CD4-positive, alpha-beta T cell treated with Interleukin-15 for 4 hours (primary cell): ENCODE measurements at places on chromosomes 12 and 14.
A peak's percentile ranks its signal among the peaks of the same experiment; 100 is the strongest.

- no peak for DNase-seq
These were observed 367.0 kb upstream of the ATP2B1 start for GRCh38 chr12:90075685-90076084.

GRCh38 chr12:25940886-25941285 lies 17.6 kb upstream of the RASSF8 start:
- DNase-seq = no peak

DNA sequence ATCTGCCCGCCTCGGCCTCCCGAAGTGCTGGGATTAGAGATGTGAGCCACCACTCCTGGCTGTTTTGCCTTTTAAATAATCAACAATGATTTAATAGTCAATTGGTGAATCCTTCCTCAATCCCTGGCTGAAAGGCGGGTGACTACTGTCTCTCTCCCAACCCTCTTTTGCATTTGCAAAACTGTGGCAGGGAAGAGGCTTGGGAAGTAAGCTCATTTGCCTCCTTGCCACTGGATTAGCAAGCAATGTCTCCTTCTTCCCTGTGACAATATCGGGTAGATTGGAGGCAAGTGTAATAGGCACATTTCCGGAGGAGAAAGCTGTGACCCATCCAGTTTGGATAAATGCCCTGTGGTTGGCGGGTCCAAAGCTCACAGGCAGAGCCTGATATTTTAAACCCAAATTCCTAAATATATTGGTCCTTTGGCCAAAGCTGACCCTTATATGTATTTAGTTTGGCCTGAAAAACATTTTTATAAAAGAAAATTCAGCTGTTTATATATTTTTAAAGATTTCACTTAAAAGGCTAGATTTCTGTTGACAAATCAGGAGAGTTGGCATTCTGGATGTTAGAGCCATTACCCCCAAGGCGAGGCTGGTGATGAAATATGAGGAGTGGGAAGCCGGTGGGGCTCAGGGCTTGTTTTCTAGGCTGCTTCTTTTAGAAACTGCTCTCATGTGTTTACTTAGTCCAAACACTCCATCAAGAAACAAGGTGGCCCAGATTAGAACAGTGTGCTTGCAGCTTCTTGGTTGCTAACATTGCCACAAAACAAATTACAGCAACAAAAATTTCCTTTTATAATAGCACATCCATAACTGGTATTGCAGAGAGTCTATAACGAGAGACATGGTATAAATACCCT lies 646.9 kb upstream of the TMEM132C start:
- DNase-seq = no peak

DNA sequence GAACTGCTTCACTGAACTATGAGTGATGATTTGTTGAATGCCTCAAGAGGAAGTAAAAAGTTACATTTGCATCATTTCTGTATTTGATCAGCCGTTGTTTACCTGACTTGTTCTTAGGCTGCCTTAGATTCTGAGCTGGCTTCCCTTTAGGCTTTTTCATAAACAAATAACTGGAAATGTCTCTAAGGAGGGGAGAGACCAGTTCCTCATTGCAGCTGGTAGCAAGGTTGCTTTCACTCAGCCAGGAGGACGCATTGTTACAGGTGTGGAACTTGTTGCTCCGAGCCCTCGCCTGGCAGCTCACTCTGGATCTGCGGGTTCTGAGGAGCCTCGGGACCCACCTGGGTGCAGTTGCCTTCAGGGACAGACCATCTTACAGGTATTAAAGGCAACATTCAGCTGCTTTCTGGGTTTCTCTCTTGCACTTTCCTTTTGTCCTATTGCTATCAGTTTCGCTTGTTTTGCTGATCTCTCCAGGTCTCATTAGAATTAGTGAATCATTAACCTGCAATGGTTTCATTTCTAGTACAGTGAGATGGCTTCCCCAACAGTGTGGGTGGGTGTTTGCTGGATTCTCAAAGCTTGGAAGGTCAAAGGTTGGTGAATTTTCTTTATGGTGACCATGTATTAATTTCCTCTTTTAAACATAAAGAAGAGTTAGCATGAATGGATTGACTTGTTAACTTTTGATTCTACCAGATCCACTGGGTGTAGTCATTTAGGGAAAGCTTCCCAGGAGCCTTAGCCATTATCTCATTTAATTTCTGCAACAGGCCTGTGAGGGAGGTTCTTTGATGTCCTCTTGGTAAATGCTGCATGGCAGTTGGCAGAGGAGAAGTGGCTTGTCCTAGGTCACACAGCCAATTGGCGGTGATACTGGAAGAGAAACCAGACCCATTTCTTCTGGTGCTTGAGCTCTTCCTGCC lies at the start of gene PLEKHG7:
Gene PLEKHG7 (plus strand): TSS at position 236 of the 926 bp plus-strand sequence. CDS start 3,643 bp downstream, outside the sequence.
- no peak for DNase-seq

DNA sequence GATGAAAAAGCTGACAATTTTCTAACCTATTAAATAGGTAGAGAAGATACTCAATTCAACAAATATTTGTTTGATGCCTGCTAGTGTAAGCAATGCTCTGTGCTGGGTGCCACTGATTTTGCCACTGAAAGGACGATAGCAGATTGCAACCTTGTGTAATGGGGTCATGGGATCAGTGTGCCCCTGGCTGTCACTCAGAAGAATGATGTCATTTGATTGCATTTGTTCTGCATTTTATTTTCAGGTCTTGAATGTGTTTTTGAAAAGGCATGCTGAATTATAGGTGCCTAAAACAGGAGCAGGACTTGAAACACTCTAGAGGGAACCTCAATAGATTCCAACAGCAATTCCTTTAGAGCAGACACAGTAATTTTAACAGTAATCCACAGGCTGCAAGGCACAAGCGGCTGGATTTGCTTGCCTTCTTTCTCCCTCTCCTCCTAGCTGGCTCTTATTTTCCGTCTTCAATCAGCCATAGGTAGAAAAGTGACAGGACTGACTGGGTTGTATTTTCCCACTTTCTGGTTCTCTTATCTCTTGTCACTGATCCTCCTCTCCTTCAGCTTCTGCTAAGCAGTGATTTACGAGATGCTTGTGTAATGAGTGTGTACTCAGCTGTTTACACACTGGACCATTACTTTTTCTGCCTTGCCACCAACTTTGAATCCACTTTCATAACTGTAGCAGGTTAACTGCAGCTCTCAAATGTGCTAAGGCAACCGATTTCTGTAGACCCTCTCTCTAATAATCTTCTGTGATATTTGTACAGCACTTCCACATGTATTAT lies 4.1 kb downstream of the PLXNC1 start:
- DNase-seq = no peak

DNA sequence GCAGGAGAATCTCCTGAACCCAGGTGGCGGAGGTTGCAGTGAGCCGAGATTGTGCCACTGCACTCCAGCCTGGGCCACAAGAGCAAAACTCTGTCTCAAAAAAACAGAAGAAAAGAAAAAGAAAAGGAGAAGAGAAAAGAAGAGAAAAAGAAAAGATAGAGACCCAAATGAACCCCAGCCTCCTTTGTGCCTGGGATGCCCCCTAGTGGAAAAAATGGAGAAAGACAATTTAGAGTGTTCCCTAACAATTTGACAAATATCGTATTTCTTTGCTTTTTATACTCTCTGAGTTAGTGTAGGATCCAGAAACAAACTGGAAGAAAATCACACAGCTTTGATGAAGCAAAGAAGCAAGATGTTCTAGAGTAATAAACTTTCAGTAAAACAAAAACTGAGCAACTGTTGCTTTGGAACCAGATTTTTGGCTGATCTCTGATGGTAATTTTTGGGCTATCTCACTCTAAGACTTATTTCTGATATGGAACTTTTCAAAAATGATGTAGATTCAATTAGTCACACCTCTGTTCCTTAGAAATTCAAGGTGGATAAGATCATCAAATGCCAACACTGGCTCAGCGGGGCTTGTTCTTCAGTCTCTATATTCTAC lies 18.6 kb upstream of the PRKAB1 start:
- DNase-seq = peak; percentile 36

- no peak for DNase-seq
These were observed 1.6 kb downstream of the PHLDA1 start for GRCh38 chr12:76029982-76030340.

DNA sequence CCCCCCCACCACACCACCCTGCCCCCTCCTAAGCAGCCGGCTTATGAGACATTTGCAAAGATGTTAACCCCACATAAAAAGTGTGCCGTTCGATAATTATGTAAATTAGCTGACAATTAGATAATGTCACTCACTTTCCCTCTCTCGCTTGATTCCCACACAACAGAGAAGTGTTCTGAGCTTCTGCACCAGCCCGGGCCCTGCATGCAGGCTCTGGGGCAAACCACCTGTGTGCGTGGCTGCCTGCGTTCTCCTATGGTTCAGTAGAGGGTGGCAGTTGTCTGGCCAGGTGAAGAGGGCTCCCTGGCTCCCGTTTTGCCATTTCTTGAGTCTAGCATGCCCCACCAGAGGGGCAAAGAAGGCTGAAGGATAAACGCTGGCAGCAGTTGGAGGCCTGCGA lies 68.0 kb downstream of the NRXN3 start:
- DNase-seq = no peak

GRCh38 chr12:14611640-14612203 lies 44.0 kb upstream of the PLBD1 start:
- DNase-seq = no peak

- DNase-seq = no peak
These were observed 194.5 kb upstream of the CDKN3 start for GRCh38 chr14:54202288-54202687.

- DNase-seq = no peak
These were observed 258.1 kb downstream of the PCNX1 start for GRCh38 chr14:71165121-71166031.

DNA sequence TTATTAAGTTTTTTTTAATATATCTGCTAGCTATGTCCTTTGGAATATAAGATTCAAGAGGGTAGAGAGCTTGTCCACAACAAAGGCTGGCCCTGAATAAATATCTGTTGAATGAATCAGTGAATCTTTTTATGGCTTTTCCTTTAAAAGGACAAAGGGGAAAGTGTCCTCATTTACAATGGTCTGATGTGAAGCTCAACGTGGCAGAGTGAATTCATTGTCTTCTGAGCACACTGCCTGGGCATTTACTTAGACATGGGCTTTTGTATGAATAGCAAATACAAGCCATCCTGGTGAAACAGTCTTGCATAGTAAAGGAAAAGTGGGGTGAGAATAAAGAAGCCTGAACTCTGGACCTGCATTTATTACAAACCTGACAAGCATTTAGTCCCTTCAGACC lies 201.2 kb downstream of the NELL2 start:
- DNase-seq = no peak

- DNase-seq = no peak
These were observed at the start of gene MFAP5 for GRCh38 chr12:8662593-8662992. Gene MFAP5 (minus strand): TSS chr12:8662826. CDS start chr12:8662104, 722 bp downstream.

DNA sequence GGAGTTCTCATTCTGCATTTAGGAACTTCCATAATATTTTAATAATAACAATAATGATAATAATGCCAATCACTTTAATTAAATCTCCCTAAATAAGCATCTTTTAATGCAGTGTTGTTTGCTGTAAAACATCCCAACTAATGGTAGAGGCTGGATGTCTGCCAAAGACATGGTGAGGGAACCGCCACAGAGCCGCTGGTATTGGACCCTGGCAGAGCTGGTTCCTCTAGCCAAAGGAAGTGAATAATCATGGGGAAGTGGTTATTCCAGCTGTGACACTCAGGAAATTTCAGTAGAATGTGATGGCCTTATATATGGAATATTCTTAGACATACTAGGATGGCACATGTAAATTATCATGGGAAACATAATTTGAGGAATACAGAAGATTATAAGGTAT lies 483.3 kb downstream of the ZFP36L1 start:
- DNase-seq = no peak

GRCh38 chr14:94797887-94798286 lies 28.0 kb upstream of the GSC start:
- DNase-seq = no peak

- peak; percentile 50 for DNase-seq
These were observed 5.0 kb upstream of the CCND2 start for GRCh38 chr12:4268329-4269181.

DNA sequence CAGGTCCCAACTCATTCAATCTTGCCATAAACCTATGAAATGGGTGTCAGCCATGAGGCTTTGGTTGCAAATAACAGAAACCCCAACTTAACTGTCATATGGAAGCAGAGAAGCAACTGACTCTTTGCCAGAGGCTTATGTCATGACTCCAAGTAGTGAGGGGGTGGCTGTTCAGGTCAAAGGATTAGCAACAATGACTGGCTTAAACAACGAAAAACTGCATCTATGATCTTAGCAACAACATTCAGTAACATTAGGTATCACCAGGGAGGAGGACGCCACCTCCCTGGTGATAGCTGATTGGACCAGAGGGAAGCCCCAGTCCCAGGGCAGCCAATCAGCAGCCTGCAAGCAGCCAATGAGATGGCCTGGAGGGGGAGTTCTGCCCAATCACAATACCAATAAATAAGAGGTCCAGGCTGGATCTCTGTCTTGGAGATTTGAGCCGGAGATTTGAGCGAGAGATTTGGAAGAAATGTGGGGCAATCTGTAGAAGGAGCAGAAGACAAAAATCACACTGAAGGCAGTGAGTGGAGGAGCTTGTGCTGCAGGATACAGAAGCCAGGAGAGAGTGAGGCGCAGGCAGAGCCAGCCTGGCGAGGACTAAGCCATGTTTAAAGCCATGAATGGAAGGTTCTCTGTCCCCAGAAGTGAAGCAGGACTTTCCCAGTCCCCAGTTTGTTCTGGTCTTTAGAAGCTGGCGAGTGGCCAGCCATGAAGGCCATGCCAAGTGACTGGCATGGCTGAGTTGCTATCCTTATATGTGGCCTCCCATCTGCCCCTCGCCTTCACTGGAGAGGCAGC lies 93.3 kb downstream of the CALM1 start:
- no peak for DNase-seq

GRCh38 chr12:16504200-16504599 lies 101.8 kb downstream of the LMO3 start:
- DNase-seq = no peak

- DNase-seq = no peak
These were observed 9.4 kb downstream of the ZNF84 start for GRCh38 chr12:133046698-133047097.

GRCh38 chr14:58765418-58765831 lies 127.7 kb downstream of the DACT1 start:
- DNase-seq = no peak

- DNase-seq = no peak
These were observed 493.8 kb downstream of the FUT8 start for GRCh38 chr14:65906344-65906743.

DNA sequence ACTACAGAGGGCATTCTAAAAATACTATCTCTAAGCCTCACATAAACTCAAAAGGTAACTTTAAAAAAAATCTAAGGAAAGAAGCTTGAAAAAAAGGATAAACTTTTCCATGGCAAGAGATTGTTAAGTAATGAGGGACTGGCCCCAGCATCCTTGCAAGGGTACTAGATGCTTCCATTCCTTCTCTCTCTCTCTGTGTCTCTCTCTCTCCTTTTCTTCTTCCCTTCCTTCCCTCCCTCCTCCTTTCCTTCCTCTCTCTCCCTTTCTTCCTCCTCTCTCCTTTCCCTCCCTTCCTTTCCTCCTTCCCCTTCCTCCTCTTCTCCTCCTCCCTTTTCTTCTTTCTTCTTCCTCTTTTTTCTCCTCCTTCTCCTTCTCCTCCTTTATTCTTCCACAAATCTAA lies 23.8 kb downstream of the CNTN1 start:
- DNase-seq = no peak

DNA sequence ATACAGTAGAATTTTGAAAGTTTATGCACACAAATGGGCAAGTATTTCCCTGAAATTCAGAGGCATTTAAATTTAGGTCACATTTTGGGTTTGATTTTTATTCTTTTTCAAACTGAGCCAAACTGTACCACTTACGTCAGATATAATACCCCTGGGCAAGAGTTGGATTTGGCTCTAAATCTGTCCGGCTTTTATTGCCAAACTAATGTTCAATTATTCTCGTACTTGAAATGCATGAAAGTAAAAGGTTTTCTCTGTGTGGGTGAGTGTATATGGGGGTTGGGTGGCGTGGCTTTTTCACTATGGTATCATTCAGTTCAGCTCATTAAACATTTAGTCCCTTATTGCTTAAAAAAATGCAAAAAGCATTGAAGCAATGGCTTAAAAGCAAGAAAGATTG lies 55.9 kb downstream of the SLCO1C1 start:
- DNase-seq = no peak
